KBM-7 (cell line): ENCODE measurements at places on chromosomes 6 and 20.

DNA sequence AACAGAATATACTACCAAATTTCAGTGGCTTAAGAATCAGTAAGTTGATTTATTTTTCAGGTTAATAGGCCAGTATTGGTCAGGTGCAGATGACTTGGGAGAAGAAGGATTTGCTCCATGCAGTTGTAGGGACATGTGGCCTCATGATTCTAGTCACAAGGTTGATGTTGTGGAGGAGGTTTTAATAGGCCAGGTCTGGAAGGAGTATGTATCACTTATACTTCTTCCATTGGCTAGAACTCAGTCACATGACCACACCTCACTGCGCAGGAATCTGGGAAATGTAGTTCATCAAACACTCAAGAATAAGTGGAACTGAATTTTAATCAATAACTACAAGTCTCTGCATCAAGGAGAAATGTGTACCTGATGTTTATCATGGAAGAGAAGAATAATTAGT lies 281.5 kb upstream of the QKI start:
- DNase-seq: no peak

- peak; percentile 7 for DNase-seq
Observed at GRCh38 chr6:11628562-11628961, 91.0 kb downstream of the TMEM170B start.

- DNase-seq: no peak
Observed at GRCh38 chr6:36113703-36114102, 16.6 kb upstream of the MAPK13 start.

- DNase-seq: no peak
Observed at GRCh38 chr6:119887666-119888065, 538.1 kb upstream of the MAN1A1 start.

- no peak for DNase-seq
Observed at GRCh38 chr6:67952121-67952520, 683.0 kb upstream of the ADGRB3 start.

DNA sequence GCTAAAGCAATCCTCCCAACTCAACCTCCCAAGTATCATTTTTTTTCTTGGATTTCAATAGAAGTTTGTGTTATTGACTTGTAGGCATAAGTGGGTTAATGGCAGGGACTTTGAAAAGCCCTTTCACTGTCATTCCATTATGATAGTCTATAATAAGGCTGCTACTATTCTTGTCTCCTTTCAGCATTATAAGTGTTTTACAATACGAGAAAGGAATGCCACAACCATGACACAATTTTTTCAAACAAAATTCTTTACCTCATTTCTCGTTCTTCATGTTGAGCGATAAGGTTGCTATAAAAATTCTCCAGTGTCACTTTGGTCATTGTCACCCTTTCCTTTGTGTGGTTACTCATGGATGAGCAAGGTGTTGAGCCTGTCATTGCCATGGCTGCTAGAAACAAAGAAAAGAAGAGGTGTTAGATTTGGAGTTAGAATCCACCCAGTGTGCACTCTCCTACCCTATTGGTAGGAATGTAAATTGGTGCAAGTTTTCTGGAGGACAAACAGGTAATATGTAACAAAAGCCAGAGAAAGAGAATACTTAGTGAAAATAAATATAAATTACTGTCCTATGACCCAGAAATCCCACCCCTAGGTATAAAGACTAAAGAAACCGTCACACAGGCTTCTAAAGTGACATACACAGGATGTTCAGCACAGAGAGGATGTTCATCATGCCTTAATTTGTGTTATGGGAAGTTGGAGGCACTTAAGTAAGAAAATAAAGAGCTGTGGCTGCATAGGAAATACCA lies 7.3 kb downstream of the STK38 start:
- DNase-seq: no peak

GRCh38 chr6:111533087-111533784 lies 50.2 kb upstream of the REV3L start:
- DNase-seq: no peak

DNA sequence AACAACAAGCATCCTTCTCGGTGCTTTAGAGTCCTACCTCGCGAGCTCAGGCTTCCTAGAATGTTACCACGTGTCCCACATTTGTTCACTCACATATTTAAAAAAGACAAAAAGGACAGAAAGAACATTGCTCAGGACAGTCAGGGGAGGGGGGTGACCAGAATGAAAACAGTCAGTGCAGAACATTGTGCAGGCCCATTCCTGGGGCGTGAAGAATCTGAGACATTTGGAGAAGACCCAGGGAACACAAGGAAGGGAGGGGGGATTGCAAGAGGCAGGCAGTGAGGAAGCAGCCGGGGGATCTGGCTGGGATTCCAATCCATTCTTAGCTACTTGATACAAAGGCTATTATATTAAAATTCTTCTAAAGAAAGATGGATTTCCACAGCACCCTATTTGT lies 270.4 kb upstream of the CITED2 start:
- DNase-seq: no peak

- no peak for DNase-seq
Observed at GRCh38 chr6:100210137-100211117, 216.4 kb upstream of the MCHR2 start.

DNA sequence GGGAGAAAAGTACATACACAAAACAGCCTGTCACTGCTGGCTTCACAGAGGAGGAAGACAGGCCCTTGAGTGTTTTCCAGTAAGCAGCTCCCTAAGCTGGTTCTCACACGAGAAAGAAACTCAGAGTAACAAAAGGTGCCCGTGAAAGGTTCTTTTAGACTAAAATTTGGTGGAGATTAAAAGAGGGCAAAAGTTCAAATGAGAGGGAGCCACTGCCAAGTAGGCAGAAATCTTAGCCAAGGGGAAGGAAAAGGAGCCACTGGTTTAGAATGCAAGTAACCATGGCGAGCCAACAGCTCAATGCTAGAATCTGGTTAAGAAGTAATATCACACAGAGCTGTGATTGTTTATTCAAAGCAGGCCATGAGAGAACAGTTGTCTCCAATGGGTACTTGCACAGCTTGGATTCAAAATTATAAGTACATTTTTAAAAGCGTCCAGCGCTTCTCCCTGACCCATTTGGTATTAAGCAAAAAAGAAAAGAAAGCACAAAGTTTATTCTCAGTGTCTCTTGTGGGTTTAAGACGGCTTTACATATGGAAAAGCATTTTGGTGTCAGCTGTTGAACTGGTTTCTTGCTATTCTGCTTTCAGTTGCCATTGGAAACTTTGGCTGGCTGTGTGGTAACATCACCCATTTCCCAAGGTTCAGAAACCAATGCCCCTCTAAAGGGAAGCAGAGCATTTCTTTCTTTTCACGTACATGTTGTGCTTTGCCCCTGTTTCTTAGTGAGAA lies 648.5 kb downstream of the RNF144B start:
- DNase-seq: no peak

DNA sequence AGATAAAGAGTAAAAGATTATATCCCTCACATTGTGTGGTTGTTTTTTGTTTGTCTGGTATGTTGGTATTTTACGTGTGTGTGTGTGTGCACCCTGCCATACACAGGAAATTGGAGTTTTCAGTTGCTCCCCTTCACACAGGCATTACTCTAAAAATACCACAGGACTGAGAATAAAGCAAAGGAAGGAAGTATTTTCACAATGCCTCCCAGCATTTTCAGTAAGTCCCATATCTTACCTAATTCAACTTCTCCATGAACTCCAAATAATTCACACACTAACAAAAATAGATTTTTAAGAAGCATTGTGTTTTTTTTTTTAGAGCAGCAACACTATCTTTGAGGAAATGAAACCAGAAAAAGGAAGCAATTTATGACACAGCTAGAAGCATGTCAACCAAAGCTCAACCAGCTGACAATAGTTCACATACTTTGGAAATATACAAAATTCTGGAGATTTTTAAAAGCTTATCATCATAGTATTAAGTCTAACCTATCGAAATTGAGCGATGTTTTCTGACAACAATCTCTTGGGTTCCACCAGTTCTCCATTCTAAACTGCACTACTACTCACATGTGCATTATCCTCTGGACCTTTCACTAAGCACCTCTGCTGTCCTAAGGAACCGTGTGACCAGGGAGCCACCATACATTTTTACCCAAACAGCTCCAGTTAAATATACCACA lies 2.1 kb downstream of the UBE2J1 start:
- peak; percentile 85 for DNase-seq

DNA sequence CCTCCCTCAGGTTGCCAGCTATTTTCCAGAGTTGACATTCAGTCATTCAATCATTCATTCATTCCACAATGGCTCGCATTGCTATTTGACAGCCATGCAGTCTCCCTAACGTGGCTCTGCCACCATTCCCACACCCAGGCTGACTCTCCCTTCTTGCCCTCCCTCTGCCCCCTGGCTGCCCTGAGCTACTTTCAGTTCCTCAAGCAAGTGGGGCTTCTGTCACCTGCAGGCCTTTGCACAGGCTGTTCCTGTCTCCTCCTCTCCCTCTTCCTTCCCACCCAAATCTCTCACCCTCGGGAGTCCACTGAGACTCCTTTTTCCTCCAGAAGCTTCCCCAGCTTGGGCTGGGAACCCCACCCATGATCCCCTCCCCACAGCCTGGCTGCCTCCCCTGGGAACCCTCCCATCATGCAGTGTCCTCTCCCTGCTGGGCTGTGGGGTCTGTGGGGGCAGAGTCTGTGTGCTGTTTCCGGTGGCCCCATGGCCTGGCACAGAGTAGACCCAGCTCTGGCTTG lies 2.6 kb downstream of the PACSIN1 start:
- DNase-seq: no peak

DNA sequence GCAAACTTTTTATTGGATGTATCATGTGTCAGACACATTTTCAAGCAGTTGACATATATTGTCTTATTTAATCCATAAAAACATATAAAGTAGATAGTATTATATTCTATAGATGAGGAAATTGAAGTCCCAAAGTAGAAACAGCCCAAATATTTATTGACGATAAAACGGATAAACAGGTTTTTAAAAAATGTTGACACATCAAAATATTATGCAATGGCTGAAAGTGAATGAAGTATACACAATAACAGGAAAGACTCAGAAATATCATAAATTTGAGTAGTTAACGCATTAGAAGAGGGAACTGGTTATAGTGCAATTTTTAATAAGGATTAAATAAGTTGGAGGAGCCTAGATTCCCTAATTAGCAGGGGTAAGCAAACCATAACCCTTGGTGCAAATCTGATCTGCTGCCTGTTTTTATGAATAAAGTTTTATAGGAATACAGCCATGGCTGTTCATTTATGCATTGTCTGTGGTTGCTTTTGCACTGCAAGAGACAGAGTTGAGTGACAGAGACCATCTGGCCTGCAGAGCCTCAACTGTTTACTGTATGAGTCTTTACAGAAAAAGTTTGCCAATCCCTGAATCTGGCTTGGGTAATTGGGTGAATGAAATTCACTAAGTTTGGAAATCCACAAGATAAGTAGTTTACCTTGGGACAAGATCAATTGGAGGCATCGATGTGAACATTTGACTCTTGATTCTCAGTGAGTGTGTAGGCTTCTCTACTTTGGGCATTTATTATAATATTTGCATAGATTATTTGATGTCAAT lies 50.6 kb upstream of the EXOC2 start:
- DNase-seq: no peak

DNA sequence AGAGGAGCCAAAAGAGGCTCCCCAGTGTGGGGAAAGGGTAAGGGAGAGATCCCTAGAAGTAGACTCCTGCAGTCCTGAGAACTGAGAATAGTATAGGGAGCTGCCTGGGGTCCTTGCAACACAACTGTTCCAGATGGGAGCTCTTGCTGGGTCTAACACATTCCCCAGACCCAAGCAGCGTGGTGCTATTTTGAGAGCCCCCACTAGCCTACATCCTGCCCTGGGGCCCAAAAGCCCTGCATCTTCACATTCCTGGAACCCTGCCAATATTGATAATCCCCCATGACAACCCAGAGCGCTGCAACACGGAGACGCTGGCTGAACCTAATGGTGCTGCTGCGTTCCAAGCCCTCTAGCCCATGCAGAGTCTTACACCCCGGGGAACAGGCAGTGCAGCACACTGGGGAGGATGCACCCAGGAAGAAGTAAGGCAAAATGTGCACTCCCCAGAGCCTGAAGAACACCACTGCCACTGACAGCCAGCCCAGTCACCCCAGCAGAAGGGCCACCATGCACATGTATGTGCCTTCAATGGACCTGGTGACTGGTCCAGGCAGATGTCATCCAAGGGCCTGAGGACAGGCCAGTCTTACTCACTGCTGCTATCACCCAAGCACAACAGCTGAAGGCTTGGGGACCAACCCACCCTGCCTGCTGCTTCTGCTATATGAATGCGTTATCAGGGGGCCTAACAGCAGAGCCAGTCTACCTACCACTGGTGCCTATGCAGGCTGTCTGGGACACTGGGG lies 7.0 kb upstream of the RNF217 start:
- DNase-seq: no peak

DNA sequence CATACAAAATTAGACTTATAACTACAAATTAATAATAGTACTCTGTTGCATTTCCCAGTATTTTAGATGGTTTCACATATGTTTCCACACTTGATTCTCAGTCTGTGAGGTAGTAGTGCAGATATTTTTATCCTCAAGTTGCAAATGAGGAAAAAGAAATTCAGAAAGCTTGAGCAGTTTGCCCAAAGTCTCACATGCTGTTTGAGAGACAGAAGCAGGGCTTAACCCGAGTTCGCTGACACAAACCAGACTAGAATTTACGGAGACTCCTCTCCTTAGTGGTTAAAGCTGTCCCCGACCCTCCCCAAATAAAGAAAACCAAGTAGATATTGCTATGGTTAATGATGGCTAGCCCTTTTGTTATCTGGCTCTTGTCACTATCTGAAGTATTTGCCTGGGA lies 126.2 kb downstream of the TIAM2 start:
- no peak for DNase-seq

GRCh38 chr20:61185841-61186601 lies 66.0 kb upstream of the CDH4 start:
- DNase-seq: no peak

DNA sequence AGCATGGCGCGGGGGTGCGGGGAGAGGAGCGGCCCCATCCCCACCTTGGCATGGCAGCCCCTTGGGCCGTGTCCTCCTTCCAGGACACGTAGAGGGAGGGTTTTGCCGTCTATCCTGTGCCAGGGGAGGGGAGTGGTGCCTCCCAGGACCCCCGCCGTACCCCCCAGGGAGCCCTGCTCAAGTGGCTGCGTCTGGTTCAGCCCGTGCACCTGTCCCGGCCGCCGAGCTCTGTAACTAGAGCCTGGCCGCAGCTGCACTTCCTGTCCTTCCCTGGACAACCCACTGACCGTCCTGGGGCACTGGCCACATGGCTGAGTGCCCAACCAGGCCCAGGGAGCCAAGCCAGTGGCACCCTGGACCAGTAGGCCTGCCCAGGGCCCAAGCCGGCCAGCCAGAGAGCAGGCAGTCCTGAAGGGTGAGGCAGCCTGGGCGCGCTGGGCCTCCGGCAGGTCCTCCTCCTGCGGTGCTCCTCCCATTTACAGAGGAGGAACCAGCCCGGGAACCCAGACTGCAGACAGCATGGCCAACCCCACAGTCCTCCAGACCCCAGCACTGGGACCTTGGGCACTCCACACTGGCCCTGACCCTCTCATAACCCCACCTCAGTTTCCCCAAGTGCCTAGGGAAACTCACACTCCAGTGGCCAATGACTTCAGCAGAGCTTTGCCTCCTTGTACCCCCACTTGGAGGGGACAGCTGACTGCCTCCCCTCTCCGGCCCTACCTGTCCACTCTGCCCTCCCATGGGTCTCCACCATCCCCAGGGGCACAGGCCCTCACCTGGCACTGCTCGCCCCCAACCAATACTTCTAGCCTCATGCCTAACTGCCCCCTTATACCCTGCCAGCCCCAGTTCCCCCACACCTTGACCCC lies 8.7 kb downstream of the LAMA5 start:
- no peak for DNase-seq

GRCh38 chr6:20564269-20564668 lies 30.0 kb downstream of the CDKAL1 start:
- DNase-seq: peak; percentile 67
